Retina (tissue), 1 donor: ENCODE measurements at places on chromosomes 3 and 15.

DNA sequence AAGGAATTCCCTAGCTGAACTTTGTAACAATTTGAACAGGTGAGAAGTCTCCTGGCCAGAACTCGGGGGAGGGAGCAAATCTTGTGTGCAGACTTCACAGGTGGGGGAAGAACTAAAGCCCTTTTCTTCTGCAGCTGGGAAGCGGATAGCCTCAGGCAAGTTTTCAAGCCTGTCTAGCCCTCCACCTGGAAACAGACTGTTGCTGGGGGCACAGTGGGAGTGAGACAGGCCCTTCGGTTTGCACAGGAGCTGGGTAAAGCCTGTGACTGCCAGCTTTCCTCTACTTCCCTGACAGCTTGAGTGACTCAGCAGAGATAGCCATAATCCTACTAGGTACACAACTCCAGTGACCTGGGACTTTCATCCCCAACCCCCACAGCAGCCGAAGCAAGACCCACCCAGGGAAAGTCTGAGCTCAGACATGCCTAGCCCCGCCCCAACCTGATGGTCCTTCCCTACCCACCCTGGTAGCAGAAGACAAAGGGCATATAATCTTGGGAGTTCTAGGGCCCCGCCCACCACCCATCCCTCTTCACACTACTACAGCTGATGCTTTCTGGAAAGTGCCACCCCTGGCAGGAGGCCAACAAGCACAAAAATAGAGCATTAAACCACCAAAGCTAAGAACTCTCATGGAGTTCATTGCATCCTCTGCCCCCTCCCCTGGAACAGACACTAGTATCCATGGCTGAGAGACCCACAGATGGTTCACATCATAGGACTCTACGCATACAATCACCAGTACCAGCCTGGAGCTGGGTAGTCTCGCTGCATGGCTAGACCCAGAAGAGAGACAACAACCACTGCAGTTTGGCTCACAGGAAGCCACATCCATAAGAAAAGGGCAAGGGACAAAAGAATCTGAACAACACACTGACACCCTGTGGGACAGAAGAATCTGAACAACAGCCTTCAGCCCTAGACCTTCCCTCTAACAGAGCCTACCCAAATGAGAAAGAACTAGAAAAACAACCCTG is 479.0 kb downstream of the RAP2B start:
- DNase-seq = no peak

GRCh38 chr3:129596194-129597086 is 10.0 kb downstream of the PLXND1 start:
- DNase-seq = peak; percentile 73

DNA sequence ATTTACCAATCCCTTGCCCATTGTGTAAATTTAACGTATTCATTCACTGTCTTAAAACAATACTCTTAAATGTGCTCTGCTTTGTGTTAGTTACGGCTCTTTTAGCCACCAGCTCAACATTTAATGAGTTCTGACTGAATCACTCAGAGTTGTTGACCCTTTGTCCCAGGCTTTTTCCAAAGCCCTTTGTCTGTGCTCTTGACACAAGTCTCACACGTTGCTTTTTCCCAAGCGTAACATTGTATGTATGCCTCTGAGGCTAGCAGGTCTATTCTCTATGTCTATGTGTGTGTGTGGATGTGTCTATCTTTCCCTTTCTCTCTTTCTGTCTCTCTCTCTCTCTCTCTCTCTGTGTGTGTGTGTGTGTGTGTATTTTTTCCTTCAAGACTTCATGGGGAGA is 435.4 kb upstream of the GOLIM4 start:
- DNase-seq = peak; percentile 77

DNA sequence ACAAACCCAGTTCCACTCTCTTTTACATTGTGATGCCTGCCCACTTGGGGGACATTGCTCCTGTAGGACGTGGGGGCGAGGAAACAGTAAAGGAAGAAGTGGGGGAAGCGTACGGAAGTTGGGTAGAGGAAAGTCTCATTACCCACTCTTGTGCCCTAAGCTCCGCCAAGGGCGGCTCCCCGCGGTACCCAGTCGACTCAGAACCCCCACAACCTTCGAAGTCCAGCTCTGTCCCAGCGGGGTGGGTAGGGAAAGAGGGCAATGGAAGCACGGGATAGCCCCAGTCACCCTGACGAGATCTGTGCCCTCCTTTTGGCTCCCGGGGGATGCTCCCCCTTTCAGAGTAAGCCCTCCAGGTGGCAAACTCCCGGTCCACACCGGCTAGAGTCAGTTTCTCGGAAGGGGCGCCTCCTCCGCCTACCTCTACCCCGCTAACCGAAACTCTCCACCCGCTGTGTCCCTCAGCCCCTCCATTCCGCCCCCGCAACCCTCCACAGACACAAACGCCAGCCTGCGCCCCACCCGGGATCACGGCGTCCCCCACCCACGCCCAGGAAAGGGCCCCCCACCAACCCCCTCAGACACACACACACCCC is 527 bp downstream of the CSNK1G1 start:
- peak; percentile 53 for DNase-seq

DNA sequence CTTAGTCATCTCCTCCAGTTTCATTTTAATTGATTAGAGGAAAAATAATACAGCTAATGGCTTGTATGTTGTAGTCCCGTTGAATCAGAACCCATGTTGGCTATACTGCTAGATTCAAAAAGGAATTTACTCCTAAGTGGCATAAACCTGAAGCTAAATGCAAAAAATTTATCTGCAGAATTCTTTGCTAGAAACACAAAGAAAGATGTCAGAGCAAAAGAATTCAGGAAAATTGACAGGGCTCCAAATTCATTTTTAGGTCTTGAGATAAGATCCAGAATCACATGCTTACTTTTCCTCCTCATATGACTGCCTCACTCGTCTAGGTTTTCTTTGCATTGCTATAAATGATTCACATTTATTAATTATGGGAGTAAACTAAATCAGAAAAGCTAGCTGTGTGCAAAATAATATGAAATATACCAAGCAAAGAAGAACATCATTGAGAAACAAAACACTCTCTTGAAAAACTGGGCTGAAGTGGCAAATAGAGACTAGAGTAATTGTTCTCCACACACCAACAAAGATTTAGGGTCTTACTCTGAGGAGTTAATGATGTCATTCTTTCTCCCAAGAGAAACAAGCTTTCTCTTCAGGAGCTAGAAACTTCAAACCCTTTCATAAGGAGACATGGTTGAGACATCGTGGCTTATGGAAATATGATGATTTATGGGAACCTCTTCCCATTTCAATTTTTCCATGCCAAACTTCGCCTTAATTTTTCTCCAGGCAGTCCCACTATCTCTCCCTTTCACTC is 94.8 kb upstream of the FEZF2 start:
- no peak for DNase-seq

- DNase-seq = no peak
Observed at GRCh38 chr15:65655457-65655856, 33.7 kb downstream of the SLC24A1 start.
